ENCODE measurements at places on chromosomes 5 and 9. TPM values are rescaled to one million over a fixed set of nuclear protein-coding genes. Genes with fewer than 3 reads are reported as not detected.

The NPR2 gene
- 13.5 TPM for total RNA-seq

The KIF4B gene
- not detected for total RNA-seq

The COL23A1 gene
- not detected for total RNA-seq

The QRFP gene
- total RNA-seq = not detected

The CAVIN4 gene
- total RNA-seq = 1.2 TPM

The FCN2 gene
- not detected for total RNA-seq
